ENCODE measurements at places on chromosomes 3 and 15. TPM values are rescaled to one million over a fixed set of nuclear protein-coding genes. Genes with fewer than 3 reads are reported as not detected.
A peak's percentile ranks its signal among the peaks of the same experiment; 100 is the strongest.

CHRNA7 gene
- 5.1 TPM for total RNA-seq

LYZL4 gene
- not detected for total RNA-seq

PLA2G4F gene
- not detected for total RNA-seq

LXN gene
- total RNA-seq, result 5.6 TPM

CCDC33 gene
- total RNA-seq, result 2.6 TPM

ABHD6 gene
- total RNA-seq, result 6.5 TPM

GP9 gene
- total RNA-seq, result not detected

CPLX3 gene
- 0.66 TPM for total RNA-seq

DNA sequence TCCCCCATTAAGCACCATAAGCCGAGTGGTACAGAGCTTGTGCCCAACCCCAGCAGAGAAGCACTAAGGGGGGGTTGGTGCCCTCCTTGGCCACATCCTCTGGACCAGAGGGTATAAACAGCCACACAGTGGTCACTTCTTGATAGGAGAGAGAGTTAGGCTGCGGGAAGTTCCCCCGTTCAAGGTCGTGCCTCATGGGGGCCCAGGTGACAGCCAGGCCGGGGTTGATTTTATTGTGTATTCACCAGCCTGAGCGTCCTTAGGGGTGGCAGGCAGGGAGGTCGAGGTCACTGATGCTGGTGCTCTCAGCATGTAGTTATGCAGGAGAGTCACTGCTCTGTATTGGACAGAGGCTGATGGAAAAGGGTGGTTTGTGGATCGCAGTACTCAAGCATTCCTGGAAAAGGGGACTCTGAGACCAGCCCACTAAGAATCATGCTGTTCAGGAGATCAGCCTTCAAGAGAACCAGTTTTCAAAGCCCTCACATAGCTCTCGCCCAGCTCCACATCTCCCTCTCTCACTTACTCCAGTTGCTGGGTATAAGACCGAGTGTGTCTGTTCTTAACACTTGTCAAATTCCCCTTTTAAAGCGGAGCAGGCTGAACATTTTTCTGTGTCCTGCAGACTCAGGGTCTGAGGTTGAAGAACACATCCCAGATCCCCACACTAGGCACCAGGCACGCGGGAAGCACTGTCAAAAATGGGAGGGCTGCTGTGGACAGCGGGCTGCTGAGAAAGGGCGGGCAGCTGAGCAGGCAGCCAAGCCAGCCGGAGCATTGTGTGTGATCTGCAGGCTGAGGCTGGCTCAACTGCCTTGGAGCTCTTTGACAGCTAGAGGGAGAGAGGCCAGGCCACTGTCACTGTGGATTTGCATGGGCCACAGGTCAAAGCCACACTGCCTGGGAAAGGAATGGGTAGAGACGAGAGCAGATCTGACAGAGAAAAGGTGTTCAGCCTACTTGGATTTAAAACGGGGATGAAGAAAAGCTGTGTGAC lies 279.3 kb upstream of the LRRFIP2 start:
- peak; percentile 42 for DNase-seq

DNA sequence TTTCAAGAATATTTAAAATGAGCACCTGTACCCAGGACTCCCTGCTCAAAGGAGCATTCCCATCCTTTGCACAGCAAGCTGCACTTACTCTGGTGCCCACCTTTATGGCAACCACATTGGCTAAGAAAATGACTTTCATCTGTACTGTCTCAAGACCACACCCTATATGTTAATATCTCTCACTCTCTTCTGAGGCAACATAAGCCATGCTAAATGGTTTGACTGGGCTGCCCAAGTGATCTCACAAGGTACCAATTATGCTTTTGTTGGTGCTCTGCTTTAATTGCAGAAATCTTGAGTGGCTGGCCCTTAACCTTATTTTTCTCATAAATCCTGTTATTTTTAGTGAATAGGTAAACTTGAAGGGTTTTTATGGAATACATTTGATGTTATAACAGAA lies 17.7 kb downstream of the RYK start:
- DNase-seq, result no peak

DNA sequence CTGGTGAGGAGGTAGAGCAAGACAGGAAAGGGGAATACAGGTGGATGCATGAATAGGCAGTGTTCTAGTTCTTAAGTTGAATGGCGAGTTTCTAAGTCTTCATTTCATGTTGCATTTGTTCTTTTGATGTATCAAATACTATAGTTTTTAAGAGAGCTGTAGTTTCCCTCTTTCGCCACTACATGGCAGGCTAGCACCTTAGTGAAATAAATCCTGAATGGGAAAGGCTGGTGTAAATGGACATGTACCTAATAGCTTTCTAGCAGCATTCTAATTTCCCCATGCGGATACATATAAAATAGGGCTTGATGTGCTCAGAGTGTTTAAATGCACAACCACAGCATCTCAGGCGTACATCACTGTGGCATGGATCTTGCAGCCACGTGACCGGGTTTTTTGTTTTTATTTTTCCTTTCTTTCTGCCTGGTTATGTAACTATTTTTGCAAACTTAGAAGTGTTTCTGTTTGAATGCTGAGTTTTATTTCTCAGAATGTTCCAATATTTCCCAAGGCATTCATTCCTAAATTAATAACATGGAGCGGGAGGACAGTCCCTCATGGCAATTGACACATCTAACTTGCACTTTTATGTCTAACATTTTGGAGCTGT lies 23.5 kb upstream of the CLN6 start:
- peak; percentile 92 for DNase-seq

- no peak for DNase-seq
Observed at GRCh38 chr3:50162034-50162883, 7.1 kb downstream of the SEMA3F start.

- peak; percentile 88 for DNase-seq
Observed at GRCh38 chr3:142993958-142994442, 7.4 kb upstream of the U2SURP start.

DNA sequence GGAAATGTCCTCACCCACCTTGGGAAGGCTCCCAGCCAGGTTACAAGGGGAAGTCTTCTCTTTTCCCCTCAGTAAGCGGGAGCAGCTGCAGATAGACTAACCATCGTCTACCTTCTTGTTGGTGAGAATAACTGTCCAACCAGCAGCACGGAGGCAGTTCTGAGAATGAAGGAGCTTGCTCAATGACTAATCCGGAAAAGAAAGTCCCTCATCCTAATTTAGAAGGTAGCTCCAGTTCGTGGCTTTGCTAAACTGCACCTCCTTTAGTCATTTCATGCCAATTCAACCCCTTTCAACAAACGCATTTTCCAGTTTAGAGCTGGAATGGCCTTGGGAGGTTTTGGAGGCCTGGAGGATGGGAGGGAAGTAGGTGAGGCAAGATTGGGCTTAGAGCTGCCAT lies 527.4 kb upstream of the PROK2 start:
- no peak for DNase-seq

- DNase-seq, result peak; percentile 68
Observed at GRCh38 chr3:183822631-183823030, 2.7 kb downstream of the MAP6D1 start.

DNA sequence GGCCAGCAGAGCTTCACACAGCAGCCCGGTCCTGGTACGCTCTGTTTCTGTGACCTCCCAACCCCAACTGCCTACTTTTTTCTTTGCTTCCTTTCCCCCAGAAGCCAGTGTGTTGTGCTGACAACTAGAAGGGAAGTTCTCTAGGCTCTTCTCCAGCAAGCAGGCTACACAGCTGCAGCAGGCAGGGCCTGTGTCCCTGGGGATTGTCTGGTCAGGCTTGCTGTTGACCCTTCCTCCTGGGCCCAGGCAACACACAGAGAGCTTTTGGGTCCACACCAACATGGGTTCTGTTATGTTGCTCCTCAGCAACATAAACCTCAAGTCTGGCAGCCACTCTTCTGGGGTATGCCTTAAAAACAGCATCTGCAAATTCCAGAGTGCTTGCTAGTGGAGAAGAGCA lies 36.2 kb upstream of the TSPAN3 start:
- DNase-seq, result no peak

DNA sequence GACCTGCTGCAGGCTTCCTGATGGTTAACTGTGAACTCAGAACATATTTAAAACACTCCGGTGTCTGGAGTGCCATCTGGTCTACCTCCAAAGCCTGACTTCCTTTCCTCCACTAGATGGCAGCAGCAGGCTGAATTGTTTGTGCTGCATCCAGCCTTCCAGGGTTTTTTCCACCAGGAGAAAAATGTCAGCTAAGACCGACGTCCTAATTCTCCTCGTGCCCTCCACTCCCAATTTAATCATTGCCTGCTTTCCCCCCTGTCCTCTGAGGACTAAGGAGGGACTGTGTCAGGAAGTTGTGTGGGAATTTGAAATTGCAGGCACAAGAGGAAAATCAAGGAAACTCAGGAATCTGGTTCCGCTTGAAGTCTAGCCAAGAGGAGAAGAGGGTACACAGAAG lies 165.2 kb upstream of the UMPS start:
- peak; percentile 91 for DNase-seq

- peak; percentile 70 for DNase-seq
Observed at GRCh38 chr3:143119974-143120715, 574 bp downstream of the CHST2 start.

GRCh38 chr3:64651303-64651702 lies 36.5 kb downstream of the ADAMTS9 start:
- no peak for DNase-seq

GRCh38 chr15:43225201-43225949 lies 4.6 kb upstream of the EPB42 start:
- peak; percentile 93 for DNase-seq

DNA sequence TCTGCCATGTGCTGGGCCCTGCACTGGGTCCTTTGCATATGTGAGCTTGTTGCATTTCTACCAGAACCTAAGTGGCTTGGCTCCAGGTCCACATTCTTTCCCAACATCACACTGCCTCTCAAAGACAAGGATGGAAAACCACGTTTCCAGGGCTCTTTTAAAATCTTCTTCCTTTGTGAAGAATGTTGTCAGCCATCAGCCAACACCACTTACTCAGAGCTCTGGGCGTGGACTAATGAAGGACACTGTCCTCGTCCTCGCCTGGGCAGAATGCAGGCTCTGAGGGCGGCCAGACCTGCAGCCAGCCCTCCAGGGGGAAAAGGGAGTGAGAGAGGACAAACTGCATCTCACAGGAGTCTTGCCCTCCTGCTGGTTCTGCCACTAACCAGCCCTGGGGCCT lies 49.7 kb downstream of the MAGEF1 start:
- DNase-seq, result no peak

DNA sequence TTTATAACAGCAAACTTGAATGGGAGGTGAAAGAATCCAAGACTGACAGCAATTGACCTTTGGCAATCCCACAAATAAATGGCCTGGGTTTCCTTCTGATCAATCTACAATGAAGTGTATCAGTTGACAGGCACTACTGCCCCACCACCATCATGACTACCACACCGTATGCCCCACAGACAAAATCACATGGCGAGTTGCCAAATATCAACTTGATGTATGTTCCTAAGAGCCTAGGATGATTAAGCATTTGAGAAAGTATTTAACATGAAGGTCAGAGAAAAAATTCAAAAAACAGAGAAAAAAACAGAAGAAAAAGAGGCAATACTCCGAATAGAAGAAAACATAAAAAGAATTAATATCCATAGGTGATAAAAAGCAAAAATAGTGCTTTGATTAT lies 215.9 kb upstream of the STAC start:
- DNase-seq, result no peak

DNA sequence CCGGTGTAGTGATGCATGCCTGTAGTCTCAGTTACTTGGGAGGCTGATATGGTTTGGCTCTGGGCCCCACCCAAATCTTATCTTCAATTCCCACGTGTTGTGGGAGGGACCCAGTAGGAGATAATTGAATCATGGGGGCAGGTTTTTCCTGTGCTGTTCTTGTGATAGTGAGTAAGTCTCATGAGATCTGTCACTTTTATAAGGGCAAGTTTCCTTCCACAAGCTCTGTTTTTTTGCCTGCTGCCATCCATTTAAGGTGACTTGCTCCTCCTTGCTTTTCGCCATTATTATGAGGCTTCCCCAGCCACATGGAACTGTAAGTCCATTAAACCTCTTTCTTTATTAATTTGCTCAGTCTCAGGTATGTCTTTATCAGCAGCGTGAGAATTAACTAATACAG lies 566.7 kb upstream of the NECTIN3 start:
- DNase-seq, result no peak

DNA sequence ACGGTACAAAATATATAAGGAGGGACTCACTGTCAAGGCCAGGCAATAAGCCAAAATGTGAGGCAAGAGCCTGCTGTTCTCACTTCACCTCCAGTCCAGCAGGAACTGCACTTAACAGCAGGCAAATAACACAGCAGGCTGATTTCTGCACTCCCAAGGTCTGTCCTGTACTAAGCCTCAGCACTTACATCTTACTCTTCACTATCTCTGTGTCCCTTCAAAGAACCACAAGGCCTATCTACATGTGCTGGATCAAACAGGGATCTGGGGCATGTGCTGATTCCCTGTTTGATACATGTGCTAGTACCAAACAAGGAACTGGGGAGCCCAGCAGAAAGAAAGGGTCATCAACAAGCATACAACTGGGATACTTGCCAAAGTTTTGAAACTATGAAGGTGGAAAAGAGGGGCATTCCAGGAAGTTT lies 22.2 kb downstream of the UACA start:
- DNase-seq, result no peak

DNA sequence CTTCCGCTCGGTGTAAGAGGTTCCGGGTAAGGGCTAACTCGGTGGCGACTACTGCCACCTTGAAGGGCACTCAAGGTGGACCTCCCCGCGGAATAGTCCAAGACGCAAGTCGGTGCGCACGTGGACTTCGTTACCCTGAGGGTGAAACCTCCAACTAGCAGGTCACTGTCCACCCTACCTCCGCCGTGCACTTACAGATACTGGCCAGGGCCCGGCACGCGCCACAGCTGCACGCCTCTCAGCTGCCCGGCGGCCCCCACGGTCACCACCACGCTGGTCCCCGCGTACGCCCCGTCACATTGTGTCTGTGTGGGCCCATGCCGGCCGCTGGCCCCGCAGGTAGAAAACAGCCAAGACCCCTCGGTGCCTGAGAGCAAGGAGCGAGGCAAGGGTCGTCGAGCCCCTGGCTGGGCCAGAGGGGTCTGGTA lies 1.1 kb downstream of the LTK start:
- DNase-seq, result no peak

DNA sequence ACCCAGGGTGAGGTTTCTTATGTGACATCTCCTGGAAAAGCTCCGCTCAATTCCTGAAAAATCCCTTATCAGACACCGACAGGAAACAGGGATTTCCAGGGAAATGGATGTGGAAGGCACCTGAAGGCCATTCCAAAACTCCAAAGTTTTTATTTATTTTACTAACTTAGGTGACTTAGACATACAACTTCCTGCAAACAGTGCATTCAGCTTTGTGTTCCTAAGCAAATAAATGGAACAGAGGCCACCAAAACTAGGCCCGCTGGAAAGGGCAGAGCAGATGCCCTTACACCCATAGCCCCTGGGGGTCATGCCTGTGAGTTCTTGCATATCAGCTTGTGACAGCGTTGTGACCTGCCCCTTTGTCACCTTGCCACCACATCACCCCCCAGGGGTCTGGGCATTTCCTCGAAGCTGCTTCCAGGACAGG lies 239.4 kb downstream of the XXYLT1 start:
- DNase-seq, result no peak

All from GM23338 (cell line).